Immature natural killer cell (primary cell): ENCODE measurements at places on chromosomes 5 and 9.

GRCh38 chr9:15936306-15936921 is 383.6 kb downstream of the CCDC171 start:
- no peak for DNase-seq

DNA sequence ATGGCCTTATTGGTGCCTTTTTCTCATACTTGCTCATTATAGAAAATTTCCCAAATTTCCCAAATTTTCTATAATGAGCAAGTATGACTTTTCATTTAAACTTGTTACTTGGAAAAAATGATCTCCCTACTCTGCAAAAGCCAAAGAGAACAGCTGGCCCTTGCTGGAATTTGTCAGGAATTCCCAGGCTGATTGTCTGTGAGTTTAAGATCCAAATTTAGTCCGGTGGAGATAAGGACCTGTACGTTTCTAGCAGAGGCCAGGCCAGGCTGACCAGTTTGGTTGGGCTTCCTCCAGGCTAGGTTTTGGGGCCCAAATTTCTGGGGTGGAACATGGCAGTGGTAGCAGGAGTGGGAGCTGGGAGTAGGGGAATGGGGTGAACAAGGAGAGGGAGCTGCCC is 51.9 kb downstream of the NEURL1B start:
- DNase-seq = no peak

DNA sequence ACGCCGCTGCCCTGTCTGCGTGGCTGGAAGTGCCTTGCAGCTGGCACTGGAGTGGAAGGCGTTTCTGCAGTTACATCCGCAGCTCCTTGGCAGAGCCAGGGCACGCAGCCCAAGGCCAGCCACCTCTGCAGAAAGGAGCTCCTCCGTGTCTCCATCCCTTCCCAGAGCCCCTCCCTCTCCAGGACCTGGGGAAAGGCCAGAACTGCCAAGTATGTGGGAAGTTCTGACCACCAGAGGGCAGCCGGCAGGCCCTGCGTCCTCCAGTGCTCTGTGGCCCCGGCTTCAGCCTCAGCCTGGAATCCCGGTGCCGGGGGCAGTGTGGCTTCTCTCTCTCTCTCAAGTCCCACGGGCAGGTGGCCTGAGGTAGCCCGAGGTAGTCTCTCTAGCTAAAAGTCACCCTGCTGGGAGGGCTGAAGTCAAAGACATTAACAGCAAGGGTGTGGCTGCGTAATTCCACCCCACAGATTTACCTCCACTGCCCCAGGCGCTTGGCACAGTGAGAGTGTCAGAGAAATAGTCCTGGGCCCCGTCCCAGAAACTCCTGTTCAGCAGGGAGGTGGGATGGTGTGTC is 101.7 kb upstream of the FCN2 start:
- DNase-seq = no peak

DNA sequence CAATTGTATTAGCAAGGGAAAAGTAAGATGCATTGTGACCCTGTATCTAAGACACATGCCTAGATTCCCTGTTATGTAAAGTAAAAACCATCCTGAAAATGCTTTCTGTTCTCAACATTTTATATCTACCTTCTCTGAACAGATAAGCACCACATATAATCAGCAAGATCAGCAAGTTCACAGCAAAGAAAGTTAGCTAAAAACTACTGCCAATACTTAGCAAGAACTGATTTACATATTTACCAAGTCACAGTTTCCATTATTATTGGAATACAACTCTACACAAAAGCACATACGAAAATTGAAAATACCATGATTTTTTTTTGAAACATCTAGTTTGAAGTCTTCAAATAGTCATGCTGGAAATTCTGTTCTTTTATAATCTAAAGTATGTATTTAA is 1118.1 kb downstream of the TAF11L14 start:
- no peak for DNase-seq

GRCh38 chr9:30103647-30104394 is 2280.6 kb upstream of the ACO1 start:
- no peak for DNase-seq

GRCh38 chr9:136525207-136525606 is 20.6 kb downstream of the NOTCH1 start:
- no peak for DNase-seq
